ENCODE measurements at places on chromosomes 16 and 17.
A peak's percentile ranks its signal among the peaks of the same experiment; 100 is the strongest.

- DNase-seq: no peak
These were observed 22.2 kb downstream of the ASPSCR1 start for GRCh38 chr17:81999587-81999975.

GRCh38 chr16:55568207-55568606 is 1.7 kb downstream of the CAPNS2 start:
- no peak for DNase-seq

GRCh38 chr16:70442344-70442743 is 3.4 kb upstream of the ST3GAL2 start:
- no peak for DNase-seq

DNA sequence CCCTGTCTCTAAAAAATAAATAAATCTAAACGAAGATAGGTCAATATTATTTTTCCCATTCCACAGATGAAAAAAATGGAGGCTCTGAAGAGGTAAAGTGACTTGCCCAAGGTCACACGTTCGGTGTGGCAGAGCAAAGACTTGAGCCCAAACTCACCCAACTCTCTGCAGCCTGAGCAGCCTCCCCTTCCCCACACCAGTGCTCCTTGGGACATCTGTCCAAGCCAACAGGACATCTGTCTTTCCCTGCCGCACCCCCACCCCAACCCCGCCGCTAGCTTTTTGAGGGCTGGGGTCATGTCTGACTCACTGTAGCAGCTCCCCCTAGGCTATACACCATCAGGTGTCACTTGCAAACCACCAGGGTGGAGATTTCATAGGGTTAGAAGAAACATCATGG is 5.2 kb upstream of the BEAN1 start:
- no peak for DNase-seq

GRCh38 chr16:30085820-30086219 is 5.9 kb downstream of the TBX6 start:
- no peak for DNase-seq

DNA sequence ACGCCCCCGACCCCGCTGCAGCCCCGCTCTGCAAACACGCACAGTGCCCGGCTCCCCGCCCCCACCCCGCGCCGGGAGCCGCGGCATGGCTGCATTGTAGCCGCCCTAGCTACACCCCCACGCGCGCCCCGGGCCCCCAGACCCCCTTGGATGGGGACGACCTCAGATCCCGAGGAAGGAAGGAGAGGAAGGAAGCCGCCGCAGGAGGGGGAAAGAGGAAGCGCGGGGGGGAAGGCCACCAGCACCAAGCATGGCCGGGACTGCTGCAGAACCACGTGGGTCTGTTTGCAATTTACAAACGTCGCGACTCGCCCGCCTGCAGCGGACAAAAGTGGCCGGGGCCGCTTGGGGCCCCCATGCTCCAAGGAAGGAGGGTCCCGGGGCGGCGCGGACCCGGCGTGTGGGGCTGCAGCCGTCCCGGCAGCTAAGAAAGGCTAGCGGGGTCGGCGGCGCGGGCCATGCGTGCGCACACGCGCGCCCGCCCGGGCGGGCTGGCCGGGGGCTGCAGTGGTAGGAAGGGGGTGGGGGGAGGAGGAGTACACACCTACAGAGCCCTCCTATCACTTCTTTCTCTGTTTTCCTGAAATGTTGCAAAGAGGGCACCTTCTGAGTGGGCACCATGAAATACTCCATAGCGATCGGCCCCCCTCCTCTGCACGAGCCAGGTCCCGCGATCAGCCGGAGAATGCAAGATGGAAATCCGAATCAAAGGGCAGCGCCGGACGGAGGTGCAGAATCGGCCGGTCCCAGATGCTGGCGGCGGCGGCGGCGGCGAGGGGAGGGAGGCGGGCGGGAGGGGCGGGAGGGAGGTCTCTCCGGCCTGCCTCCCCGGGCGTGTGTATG is 488 bp downstream of the TFAP4 start:
- DNase-seq: no peak

GRCh38 chr17:45149037-45149668 is 878 bp downstream of the HEXIM1 start:
- peak; percentile 94 for DNase-seq

DNA sequence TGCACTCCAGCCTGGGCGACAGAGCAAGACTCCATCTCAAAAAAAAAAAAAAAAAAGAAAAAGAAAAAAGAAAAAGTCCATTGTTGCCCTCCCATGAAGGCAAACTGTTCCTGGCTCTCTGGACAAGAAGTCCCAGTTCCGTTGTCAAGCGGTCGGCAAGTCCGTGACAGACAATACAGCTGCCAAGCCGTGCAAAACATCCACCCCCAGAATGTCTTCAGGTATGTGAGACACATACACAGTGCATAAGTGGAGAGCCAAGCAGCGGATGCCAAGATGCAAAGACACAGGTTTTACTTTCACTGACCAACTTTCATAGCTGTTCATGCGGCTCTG is 33.6 kb upstream of the APPBP2 start:
- DNase-seq: no peak

GRCh38 chr16:83970430-83970815 is 2.4 kb downstream of the NECAB2 start:
- DNase-seq: no peak

GRCh38 chr16:64846966-64847365 is 274.9 kb downstream of the CDH11 start:
- DNase-seq: no peak

GRCh38 chr17:79834565-79835469 is 4.4 kb downstream of the CBX4 start:
- DNase-seq: peak; percentile 86

GRCh38 chr17:80449194-80449929 is 27.0 kb downstream of the NPTX1 start:
- DNase-seq: no peak
